ENCODE measurements at places on chromosomes 2 and 18.

- no peak for DNase-seq
These were observed 21.5 kb downstream of the WDR43 start for GRCh38 chr2:28915939-28916338.

- peak; percentile 16 for DNase-seq
These were observed 5.4 kb downstream of the RAB11FIP5 start for GRCh38 chr2:73107211-73107926.

- no peak for DNase-seq
These were observed 172.8 kb upstream of the FOSL2 start for GRCh38 chr2:28219758-28220368.

- DNase-seq, result no peak
These were observed 413.0 kb downstream of the MTX2 start for GRCh38 chr2:176682278-176682677.

GRCh38 chr2:96174251-96175144, 29.3 kb upstream of the DUSP2 start:
- peak; percentile 87 for DNase-seq

- DNase-seq, result no peak
These were observed 150.2 kb upstream of the EPAS1 start for GRCh38 chr2:46146866-46147502.

DNA sequence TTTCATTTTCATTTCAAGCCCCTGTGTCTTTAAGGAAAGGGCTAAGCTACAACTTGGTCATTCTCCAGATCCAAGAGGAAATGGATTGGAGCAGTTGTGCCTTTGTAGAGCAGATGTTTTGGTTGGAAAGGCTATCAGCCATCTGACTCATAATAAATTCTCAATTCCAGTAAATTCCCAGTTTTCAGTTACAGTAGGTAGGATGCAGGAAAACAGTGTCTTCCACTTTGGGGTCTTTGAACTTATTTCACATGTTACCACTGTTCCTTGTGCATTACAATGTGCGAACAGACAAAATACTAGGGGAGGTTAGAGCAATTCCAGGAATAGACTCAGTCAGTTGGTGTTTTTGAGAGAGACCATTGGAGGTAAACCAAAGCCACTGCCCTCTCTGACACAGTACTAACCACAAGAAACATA, 211.9 kb downstream of the BABAM2 start:
- DNase-seq, result no peak

DNA sequence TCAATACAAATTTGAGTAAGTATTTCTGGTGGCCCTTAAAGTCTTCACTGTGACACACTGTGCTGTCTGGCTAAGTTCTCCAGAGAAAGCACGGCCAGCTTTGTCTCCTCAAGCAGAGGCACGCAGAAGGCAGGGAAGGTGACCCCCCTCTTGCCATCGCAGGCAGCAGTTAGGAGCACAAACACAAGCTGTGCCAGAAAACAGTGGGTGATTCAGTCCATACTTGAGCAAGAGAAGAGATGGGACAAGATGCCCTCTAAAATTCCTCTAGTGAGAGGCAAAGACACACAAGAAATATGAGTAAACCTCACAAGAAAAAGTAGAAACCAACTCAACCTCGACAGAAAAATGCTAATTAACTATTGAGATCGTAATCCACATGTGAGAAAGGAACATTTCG, 9.8 kb downstream of the MCEE start:
- no peak for DNase-seq

- no peak for DNase-seq
These were observed 206.1 kb downstream of the SMAD2 start for GRCh38 chr18:47724186-47724975.

DNA sequence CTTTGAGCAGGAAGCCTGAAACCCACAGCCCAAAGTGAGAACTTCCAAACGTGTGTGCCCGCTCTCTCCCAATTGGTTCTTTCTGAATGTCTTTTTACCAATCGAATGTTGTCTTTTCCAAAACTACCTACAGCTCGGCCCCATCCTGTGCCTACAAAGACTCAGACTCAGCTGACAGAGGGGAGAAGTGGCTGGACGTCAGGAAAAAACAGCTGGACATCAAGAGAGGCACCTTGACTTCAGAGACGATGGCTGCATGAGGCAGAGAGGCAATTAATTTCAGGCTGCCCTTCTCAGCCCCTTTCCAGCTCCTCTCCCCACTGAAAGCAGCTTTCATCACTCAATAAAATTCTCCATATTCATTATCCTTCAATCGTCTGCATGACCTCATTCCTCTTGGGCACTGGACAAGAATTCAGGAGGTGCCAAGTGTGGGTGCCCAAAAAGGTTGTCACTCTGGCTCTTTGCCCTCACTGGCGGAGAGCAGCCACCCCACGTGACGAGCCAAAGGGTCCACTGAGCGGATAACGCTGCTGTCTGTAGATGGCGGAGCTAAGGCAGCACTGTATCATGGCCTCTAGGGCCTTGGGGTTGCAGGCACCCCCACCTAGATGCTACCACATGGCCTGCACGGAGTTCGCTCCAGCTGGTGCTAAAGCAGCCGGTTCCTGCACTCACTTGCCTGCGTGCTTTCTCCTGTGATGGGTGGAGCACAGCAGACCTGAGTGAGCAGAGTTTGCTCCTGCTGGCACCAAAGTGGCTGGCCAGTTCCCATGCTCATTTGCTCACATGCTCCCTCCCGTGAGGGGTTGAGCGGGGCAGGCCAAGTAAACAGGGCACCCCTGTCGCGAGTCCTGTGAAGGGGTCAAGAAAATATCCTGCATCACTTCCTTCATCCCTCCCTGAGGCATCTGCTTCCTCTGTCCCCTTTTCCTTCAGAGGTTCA, 37.9 kb downstream of the FAM210A start:
- DNase-seq, result no peak

GRCh38 chr18:45384137-45384961, 230.9 kb upstream of the SLC14A2 start:
- DNase-seq, result peak; percentile 24

- DNase-seq, result no peak
These were observed 261.4 kb upstream of the SKOR2 start for GRCh38 chr18:47512726-47513435.

- no peak for DNase-seq
These were observed 384.1 kb downstream of the CDH19 start for GRCh38 chr18:66219817-66220216.

GRCh38 chr18:37261246-37261840, 304.3 kb downstream of the CELF4 start:
- DNase-seq, result no peak

DNA sequence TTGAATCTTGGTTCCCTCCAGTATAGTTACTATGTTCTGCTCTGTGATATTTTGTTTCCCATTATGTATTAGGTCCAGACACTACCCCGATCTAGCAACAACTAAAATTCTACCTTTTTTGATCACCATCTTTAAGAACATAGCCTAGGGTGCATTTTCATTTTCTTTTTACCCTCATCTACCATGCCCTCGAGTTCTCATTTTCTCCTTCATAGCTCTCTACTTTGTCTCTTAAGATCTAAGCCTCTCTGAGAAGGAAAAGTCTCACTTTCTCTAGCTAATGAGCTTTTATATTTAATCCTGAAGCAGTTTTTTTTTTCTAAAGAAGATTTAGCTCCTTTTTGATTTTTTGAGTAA, 1089.4 kb upstream of the SLC39A10 start:
- DNase-seq, result no peak

GRCh38 chr2:71608034-71608433, 154.7 kb downstream of the DYSF start:
- no peak for DNase-seq

- DNase-seq, result no peak
These were observed 114.1 kb downstream of the PLEKHM3 start for GRCh38 chr2:207911215-207911614.

All from activated naive CD4-positive, alpha-beta T cell treated with Interleukin-2 at 50 U/mL for 16 hours (primary cell).